PC-9 (cell line): ENCODE measurements at places on chromosomes 13 and 19. TPM values are rescaled to one million over a fixed set of nuclear protein-coding genes. Genes with fewer than 3 reads are reported as not detected.

GRCh38 chr19:13417054-13417453 lies 89.2 kb downstream of the CACNA1A start:
- DNase-seq = no peak

- DNase-seq = no peak
These were observed 875.4 kb upstream of the SLC10A2 start for GRCh38 chr13:103941506-103942140.

DNA sequence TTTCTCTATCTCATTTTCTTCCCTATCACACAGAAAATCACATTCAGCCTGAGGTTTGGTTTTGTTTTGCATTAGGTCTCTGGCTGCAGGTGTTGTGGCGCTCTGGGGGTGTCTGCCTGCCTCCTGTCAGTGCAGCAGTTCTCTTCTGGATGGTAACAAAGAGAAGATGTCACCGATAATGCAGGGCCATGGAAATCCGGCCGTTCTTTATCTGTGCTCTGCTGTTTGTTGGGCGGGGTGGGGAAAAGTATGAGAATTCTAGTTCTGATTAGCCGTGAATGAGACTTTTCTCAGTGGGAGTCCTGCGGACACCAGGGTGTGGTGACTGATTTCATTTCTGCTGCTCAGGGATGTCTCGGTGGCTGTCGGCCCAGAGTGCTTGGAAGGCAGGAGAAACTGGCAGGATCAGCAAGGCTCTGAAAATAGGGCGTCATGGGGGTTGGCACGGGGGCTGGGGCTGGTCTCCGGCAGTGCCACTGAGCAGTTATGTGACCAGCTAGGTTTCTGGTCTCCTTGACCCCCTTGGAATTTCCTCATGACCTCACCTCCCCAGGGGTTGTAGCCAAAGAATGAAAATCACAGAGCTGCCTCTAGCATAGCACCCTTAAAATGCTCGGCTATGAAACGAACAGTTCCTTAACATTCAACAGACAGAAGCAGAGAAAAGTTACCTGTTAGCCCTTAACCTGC lies 5.0 kb downstream of the RNF113B start:
- DNase-seq = peak; percentile 3

Gene NFIX
- total RNA-seq = 19.7 and 24.2 TPM in 2 replicates
